ENCODE measurements at places on chromosomes 11 and 22.

- DNase-seq = peak; percentile 58
Measured at GRCh38 chr11:111841370-111842053, 29.9 kb downstream of the ALG9 start.

DNA sequence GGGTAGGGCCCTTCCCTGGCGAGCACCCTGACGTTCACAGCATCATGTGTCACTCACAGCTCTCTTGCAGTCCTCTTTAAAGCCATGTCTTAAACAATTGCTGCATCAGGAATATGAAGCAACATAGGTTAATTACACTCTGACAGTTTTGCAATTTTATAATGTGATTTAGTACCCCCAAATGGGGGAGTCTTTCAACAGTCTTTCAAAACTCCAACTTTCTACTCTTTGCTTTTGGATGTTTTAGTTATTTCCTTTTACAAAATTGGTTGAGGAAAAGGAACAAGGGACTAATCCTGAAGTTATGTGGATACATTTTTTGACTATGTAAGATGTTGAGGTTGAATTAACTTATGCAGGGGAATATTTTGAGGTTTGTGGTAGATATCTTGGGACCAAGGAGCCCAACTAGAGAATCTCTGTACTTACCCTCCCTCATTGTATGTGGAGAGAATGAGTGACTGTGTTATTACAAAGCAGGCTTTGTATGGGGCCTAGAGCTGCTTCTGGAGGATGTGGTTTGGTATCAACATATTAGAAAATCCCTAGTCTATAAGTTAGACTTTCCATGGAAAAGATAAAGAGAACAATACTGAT, at the start of gene MMP8:
Gene MMP8 (minus strand): TSS at position 51 of the 597 bp plus-strand sequence. CDS start 99 bp downstream, outside the sequence.
- peak; percentile 88 for DNase-seq

GRCh38 chr22:46148816-46149511, 1.4 kb upstream of the PPARA start:
- no peak for DNase-seq

- DNase-seq = no peak
Measured at GRCh38 chr22:41732096-41732772, 32.9 kb downstream of the MEI1 start.

- no peak for DNase-seq
Measured at GRCh38 chr11:75261902-75262361, 21.4 kb downstream of the TPBGL start.

DNA sequence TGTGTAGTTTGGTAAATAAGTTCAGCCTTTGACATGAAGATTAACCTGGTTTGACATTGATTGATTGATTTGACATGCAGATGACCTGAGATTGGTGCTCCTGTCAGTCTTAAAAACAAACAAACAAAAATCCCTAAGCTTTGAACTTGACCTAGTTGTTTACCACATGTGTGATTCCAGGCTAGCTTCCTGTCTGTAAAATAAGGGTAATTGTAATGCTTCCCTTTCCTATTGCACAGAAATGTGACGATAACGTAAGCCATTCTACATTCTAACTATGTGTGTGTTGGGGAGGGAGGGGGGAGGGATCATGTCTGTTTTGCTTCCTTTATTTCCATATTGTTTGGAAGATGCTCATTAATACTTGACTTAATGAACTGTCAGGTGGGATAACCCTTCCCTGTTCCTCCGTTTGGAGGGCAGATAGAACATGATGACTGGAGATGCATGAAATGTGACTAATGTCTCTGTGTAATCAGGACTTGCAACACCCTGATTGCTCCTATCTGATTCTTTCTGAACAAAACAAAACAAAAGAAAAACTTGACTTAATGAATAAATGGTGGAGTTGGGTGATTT, 106.1 kb upstream of the CLMP start:
- DNase-seq = peak; percentile 41

GRCh38 chr22:48353116-48353947, 1474.3 kb downstream of the BRD1 start:
- DNase-seq = no peak

DNA sequence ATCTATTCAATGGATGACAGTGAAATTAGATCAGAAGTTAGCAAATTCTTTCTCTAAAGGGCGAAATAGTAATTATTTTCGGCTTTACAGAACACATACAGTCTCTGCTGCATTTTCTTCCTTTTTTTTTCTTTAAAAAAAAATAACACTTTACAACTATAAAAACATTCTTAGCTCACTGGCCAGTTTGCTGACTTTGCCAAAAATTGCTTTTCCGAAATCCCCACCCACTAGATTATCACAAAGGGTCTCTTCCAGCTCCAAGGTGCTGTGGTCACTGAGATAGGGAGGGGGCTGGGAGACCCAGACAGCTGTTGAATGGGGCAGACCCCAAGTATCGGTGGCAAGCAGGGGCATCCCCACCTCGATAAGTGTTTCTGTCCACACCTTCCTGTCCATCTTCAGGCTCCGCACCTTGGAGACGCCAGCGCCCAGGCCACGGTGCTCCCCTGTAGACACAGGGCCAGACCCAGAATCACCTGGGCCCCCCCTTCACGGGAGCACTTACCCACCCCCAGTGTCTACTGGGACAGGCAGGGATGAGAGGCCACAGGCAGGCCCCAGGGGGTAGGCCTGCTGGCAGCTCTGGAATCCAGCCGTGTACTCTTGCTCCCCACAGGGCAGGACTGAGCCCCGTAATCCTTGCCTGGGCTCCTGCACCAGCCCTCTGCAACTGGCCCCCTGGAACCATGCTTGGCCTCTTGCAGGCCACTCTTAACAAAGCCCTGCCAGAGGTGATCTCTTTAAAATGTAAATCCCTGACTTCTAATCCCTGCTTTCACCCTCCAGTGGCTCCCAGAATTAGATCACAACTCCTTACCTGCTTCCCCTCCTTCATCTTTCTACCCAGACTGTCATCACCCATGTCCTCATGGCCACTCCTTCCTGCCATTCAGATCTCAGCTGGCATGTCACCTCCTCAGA, 31.5 kb upstream of the PDE2A start:
- DNase-seq = no peak

DNA sequence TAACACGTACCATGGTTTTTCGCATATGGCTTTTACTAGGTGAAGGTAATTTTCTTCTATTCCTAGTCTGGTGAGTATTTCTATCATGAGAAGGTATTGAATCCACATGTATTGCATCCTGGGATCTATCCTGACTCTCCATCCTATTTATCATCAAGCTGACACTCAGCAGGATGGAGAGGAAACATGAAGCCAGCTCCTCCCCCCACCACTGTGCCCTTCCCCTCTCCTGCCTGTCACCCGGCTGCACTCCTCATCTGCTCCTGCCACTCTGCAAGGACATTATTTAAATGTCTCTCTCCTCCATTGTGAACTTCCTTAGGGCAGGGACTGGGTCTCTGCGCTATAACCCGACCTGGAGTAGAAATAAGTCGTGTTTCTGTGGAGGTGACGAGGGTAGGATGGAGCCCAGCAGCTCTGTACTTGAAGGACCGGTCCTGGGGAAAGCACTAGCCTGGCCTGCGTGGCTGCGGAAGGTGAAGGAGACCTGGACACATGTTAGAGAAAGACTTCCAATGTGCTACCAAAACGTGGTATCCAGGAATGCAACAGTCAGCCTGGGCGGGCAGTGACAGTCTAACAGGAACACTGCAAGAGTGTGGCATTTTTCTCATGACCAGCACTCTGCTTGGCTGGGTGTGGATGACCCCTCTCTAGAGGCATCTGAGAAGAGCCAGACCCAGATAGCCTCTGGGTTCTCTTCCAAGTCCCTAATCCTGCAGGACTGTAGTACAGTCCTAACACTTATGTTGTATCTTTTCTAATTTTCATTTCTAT, 111.2 kb downstream of the MICAL3 start:
- DNase-seq = no peak

- DNase-seq = no peak
Measured at GRCh38 chr22:31872209-31872608, 72.1 kb upstream of the YWHAH start.

DNA sequence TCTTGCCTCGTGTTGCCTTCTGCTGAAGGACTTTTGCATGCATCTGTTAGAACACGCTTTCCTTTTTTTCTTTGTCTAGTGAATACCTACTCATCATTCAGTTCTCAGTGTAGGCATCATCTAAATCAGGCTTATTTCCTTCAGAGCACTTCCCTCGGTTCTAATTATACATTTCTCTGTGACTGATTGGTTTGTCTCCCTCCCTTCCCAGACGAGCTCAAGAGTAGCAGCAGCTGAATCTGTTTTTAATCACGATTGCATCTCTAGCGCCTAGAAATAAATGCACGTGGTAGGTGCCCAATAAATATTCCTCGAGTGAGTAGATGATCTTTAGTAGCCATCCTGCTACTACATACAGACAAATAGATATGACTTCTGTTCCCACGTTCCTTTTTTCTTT, 6.3 kb downstream of the CEP164 start:
- DNase-seq = peak; percentile 10

DNA sequence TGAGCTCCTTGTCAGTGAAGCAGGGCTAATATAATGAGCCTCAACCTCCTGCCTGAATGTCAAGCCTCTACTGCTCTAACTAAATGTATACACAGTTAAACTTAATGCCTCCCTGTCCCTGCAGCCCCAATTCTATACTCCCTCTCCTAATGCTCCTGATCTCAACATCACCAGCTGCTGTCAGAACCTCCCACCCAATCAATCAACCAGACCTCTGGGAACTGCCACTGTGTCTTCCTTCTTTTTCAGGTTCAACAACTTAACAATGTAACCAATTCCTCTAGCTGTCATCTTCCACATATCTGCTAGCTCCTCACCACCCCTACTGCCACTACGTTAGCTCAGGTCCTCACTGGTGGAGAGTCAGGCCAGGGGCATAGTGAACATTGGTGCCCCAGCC, 339.8 kb upstream of the NARS2 start:
- DNase-seq = no peak

GRCh38 chr11:32899438-32899837, 6.8 kb downstream of the QSER1 start:
- no peak for DNase-seq

DNA sequence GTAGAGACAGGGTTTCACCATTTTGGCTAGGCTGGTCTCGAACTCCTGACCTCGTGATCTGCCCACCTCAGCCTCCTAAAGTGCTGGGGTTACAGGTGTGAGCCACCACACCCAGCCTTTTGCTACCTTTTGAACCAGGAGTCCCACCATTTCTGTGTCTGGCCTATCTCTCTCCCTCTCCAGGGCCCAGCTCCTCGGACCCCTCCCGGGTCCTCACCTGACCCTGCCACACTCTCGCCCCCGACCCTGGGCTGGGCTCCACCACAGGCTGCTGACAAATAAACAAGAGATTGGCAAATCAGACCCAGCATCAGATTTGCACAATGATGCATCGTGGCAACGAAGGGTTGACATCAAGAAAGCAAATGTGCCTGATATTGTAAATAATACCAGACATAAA, 8.8 kb downstream of the KRTAP5-5 start:
- no peak for DNase-seq

DNA sequence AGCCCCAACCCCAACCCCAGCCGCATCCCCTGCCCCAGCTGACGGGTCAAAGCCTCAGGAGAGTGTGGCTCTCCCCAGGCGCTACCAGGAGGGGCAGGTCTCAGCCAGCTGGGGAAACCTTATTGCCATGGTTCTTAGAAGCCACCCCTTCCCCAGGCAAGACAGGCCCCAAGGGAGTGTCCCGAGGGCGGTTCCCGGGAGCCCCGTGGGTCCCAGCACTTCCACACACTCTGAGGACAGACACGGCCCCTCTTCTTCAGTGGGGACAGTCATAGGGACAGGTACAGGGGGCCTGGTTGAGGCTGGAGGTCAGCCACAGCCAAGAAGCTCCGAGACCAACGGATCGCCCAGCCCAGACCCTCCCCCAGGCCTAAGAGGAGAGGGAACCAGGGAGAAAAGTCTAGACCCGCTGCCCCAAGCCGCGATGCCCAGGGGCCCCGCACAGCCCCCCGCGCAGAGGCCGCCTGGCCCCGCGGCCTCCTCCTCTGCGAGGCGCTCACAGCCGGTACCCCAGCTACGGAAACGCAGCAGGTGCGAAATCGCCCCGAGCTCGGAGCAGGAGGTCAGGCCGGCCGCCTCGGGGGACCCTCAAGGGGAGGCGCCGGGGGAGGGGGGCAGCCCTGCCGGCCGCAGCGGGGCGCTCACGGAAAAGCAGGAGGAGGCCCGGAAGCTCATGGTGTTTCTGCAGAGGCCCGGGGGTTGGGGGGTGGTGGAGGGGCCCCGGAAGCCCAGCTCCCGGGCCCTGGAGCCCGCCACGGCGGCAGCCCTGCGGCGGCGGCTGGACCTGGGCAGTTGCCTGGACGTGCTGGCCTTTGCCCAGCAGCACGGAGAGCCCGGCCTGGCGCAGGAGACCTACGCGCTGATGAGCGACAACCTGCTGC, 2.6 kb downstream of the KLHDC7B start:
- no peak for DNase-seq

GRCh38 chr11:117610045-117610444, 187.0 kb downstream of the DSCAML1 start:
- no peak for DNase-seq

GRCh38 chr22:45448431-45448830, 34.9 kb downstream of the RIBC2 start:
- no peak for DNase-seq

GRCh38 chr11:132691848-132692550, 840.3 kb downstream of the OPCML start:
- no peak for DNase-seq

DNA sequence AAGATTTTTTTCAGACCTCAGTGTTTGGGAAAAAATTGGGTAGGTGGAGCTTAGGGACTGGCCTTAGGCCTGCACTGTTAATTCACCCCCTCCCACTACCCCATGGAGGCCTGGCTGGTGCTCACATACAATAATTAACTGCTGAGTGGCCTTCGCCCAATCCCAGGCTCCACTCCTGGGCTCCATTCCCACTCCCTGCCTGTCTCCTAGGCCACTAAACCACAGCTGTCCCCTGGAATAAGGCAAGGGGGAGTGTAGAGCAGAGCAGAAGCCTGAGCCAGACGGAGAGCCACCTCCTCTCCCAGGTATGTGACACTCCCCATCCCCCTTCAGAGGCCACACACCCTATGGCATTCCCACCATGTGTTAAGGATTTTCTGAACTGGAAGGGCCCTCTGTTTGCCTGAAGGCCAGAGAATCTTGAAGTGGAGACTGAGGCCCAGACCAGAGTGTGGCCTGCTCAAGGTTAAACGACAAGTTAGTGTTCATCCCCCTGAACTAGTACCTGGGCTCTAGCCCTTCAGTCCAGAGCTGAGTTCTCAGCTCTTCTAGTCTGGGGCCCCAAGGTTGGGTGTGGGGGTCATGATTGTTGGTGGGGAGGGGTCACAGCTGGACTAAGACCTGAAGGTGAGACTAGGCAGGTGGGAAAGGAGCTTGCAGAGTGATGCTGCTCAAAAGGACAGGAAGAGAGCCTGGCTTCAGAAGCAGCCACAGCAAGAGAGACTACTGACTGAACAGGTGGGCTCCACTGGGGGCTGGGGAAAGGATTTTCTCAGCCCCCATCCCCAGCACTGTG, 2.3 kb upstream of the FOLR1 start:
- DNase-seq = no peak

GRCh38 chr11:38460429-38460828, 1862.4 kb upstream of the RAG2 start:
- DNase-seq = peak; percentile 14

GRCh38 chr22:19223617-19224016, 45.1 kb upstream of the SLC25A1 start:
- no peak for DNase-seq

DNA sequence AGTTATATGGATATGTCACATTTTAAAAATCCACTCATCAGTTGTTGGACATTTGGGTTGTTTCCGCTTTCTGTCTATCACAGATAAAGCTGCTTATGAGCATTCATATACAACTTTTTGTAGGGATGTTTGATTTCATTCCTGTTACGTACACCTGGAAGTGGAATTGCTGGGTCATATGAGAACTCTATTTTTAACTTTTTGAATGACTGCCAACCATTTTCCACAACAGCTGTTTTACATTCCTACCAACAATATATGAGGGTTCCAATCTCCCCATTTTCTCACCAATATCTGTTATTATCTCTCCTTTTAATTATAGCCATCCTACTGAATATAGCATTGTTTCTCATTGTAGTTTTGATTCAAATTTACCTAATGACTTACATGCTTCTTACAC, 172.0 kb downstream of the UVRAG start:
- no peak for DNase-seq

Measured in fibroblast of skin of left biceps (primary cell).